LHCN-M2 (cell line): ENCODE measurements at places on chromosomes 1 and 21.

- DNase-seq, result no peak
Observed at GRCh38 chr1:156863631-156864030, 3.0 kb downstream of the NTRK1 start.

- DNase-seq, result no peak
Observed at GRCh38 chr1:161330346-161330745, 16.2 kb downstream of the SDHC start.

GRCh38 chr1:27690183-27690582 is 18.2 kb upstream of the IFI6 start:
- DNase-seq, result no peak

- no peak for DNase-seq
Observed at GRCh38 chr1:77950873-77951272, 28.0 kb downstream of the FUBP1 start.

- no peak for DNase-seq
Observed at GRCh38 chr1:118271883-118272282, 86.9 kb upstream of the SPAG17 start.

DNA sequence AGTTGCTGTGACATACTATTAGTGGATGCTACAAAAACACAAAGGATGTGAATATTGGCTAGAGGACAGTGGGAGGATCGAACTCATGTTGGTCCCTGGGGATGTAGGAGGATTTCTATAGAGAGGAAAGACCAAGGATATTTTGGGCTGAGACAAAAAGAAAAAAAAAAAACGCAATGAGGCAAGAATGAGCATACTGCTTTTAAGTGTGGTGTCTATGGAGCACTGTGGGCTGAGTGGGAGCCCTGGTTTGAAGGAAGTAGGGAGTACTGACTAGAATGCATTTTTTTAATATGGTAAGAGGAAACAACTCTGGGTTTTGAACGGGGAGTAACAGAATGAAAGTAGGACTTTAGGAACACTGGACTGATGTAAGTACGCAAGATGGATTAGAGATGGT is 450.7 kb downstream of the NEGR1 start:
- no peak for DNase-seq

- no peak for DNase-seq
Observed at GRCh38 chr21:28865488-28866186, 127.0 kb downstream of the LTN1 start.

DNA sequence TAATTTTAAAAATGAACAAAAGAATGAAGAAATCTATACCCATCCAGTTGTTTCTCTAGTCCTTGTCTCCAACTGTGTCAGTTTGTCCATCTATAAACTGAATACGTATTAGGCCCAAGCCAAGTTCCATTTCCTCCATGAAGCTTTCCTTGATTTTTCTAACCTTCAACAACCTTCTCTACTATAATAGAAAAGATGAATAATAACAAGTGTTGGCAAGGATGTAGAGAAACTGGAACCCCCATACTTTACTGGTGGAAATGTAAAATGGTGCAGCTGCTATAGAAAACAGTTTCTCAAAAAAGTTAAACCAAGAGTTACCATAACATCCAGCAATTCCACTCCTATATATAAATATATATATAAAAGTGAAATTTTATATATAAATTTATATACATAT is 10.6 kb downstream of the KIAA0319L start:
- no peak for DNase-seq

DNA sequence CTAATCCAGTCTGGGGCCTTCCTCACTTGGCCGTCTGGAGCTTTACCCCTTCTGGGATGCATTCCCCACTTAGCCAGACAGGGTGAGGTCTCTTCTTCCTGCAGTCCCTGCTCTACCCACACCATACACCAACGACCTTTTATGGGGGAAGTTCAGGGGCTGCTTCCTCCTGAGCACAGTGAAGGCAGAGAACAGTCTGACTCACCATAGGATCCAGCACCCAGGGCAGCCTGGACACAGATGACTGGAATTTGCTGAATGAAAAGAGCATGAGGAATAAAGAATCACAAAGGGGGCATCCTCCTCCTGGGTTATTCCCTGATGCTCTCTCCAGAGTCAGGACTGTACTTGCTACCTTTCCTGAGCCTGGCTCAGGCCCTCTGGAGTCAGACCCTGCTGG is 4.6 kb upstream of the FOXE3 start:
- DNase-seq, result no peak

DNA sequence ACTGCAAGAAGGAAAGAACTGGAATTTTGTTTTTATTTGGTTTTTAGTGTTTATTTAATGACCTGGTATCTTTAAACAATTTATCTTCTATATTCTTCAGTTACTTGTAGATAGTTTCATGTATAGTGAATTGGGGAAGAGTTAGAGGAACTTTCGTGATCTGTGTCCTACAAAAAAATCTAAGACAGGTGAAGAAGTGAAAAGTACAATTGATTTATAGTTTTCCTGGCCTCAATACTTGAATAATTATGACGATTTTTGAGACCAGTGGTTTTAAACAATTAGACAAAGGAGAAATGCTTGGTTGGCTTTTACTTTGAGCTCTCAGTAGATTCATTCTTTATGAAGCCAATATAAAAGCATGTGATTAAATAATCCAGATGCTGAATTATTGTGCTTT is 7.5 kb downstream of the MIER1 start:
- DNase-seq, result no peak

- peak; percentile 6 for DNase-seq
Observed at GRCh38 chr1:243354511-243355153, 98.8 kb downstream of the SDCCAG8 start.

- no peak for DNase-seq
Observed at GRCh38 chr1:20530306-20530705, 22.1 kb upstream of the FAM43B start.

DNA sequence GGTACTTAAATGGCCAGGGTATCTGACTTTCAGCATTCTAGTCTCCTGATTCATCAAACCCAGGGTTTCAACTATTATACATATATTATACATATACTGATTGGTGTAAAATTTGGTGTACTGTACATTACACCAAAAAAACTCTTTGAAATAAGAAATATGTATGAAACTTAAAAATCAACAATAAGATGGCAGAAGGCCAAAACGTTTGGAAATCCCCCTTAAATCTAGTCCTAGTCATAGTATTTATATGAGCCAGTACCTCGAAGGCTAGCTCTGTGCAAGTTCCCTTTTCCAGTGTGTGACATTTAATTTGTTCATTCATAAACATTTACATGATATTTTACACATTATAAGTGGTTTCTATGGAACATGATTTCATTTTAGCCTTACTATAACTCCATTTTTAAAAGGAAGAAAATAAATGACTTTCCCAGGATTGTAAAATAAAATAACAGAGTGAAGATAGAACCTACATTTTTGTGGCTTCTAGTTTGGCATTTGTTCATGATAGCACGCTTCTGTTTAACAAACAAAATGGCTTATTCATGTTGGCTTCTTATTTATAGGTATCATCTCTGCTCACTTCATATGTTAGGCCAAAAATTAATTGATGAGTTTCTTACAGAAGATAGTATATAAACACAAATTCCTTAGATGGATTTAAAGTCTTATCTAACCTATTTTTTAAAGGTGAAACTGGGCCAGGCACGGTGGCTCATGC is 18.8 kb upstream of the ZNF281 start:
- DNase-seq, result no peak

- no peak for DNase-seq
Observed at GRCh38 chr21:28683982-28684752, 308.5 kb downstream of the LTN1 start.

DNA sequence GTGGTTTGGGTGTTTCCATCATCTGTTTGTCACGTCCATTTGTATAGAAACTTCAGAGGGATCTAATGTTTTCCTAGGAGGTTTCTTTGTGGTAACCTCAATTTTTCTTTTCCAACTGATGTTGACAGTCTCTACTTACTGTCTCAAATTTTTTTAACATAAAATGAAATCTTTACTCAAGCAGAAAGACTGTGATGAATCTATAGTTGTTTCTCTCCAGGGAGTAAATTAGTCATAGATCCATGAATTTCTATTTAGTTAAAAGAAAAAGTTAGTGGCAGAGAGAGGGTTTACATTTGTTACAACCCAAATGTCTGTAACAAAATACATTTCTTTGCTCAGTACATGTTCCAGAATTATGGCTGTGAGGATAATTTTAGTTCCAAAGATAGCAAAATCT is 161.6 kb downstream of the DISP1 start:
- no peak for DNase-seq

DNA sequence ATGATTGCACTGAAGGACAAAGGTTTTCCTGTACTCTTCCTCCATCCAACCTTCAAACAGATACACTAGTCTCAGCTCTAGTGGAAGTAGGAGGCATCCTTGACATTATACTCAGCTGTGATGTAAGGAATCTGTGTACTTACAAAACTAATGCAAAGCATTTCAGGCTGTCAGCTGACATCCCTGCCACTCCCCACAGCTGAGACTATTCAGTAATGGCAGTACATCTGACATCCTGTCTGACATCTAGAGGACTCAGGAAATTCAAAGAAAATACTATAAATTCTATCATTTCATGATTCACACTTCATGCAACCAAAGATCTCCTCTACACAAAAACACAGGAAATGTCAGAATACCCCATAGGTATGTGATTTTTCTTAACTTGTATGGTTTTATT is 325.8 kb downstream of the SMYD3 start:
- DNase-seq, result no peak

DNA sequence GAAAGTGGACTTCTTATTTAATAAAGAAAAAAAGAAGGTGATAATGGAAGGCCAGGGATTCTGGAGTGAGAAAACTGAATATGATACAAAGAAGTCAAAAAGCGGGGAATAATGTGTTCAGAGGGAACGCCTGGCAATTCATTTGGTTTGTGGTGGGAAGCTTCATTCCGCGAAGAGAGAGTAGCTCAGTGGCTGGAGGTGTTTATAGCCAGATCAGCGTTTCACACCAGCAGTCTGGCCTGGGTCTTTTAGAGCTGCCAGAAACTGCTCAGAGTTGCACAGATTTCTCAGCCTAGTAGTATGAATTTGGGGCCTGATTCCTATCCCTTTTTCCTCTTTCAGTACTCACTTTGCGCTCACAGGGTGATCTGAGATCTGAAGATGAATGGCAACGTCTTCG is 67.8 kb upstream of the IPO9 start:
- DNase-seq, result no peak

DNA sequence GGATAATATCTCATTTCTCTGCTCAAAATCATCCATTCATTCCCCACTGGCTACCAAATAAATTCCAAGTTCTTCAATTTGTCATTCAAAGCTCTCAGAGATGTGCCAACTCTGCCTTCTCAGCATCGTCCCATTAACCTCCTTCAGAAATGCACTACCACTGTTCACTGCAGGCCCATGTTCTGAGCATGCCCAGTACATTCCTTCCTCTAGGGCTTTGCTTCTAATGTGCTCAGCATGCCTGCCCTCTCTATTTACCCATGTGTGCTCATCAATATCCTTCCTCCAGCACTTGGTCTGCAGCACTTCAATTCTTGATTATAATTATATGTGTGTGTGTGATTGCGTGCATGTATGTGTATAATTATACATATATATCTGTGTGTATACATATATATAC is 36.1 kb upstream of the RGS8 start:
- DNase-seq, result peak; percentile 25

GRCh38 chr1:167434306-167434705 is 84.0 kb downstream of the CD247 start:
- no peak for DNase-seq

- DNase-seq, result no peak
Observed at GRCh38 chr1:209705033-209705598, 470 bp downstream of the HSD11B1 start.

- DNase-seq, result peak; percentile 34
Observed at GRCh38 chr1:19661721-19662228, 2.9 kb upstream of the HTR6 start.

GRCh38 chr1:147351140-147351835 is 108.8 kb downstream of the CHD1L start:
- DNase-seq, result no peak

DNA sequence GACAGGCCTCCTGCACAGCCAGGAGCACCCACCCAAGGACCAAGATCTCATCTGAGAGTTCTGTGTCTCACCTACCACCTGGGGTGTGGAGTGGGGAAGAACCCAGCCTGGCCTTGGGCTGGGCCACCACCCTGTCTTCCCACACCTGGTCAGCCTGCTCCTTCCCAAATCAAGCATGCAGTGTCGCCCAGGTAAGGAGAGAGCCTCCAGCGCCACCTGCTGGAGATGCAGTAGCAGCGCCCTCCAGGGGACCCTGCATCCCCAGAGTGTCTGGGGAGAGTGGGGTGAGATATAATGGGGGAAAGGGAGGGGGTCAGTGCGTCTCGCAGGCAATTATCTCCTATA is 32.3 kb downstream of the KIAA2013 start:
- no peak for DNase-seq

- peak; percentile 3 for DNase-seq
Observed at GRCh38 chr1:171998711-171999110, 157.4 kb downstream of the DNM3 start.

DNA sequence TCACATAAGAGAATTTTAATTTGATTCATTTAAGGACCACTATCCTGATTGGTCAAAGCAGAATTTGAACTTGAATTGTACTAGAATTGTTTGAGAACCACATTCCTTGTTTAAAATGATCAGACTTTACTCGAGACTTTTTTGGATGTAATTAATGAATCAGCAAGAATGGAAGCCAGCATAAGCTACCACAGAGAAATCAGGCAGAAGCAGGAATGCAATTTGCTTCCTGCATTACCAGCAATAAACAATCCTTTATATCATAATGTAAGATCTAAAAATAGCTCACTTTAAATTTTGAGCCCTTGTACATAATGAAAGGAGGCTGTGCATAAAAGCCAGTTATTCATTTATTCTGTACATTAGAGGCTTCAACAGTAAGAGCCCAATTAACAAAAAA is 119.8 kb upstream of the BACE2 start:
- no peak for DNase-seq

DNA sequence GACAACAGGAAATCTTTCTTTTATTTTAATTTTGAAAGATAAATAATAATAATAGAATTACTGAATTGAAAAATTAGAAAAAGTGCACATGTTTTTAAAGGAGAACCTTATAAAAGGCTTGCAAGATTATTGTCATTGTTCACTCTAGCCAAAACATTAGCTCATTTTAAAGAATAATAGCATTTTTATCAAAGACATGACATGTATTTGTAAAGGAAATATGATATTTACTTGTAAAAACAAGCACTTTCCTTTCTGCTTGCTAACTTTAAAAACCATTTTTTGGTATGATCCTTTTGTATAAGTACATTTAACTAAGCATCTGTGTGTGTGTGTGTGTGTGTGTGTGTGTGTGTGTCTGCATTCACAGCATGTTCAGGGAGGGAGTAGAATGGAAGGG is 156.3 kb upstream of the C1orf87 start:
- no peak for DNase-seq

GRCh38 chr1:109208836-109209463 is 4.8 kb upstream of the SARS1 start:
- peak; percentile 30 for DNase-seq

DNA sequence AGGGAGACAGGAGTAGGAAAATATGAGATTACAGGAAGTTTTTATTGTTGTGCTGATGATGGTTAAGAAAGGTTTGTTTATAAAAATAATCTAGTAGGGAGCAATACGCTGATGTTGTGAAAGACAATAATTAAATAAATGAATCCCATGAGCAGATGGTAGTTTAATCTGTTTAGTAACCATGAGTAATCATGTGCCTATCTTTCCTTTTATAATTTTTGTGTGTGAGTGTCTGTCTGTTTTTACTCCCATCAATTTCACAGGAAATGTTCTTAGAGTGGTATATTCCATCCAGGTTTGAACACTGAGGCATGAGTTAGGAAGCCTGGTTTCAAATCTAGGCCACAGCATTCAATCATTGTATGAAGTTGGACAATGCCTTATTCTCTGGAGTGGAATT is 180.5 kb downstream of the OLFM3 start:
- DNase-seq, result no peak
